ENCODE measurements at places on chromosomes 5 and 9.

- H3K4me1 ChIP-seq, result no peaks in the 10 kb centered on the region
- no peak for DNase-seq
- peaks cover 6% of the 10 kb centered on the region for H3K27me3 ChIP-seq
- H3K4me3 ChIP-seq, result no peak overlapping the region
Observed at GRCh38 chr9:99399474-99399873, 177.4 kb downstream of the SEC61B start.

- DNase-seq, result no peak
- no peaks in the 10 kb centered on the region for H3K27me3 ChIP-seq
- peaks cover 6% of the 10 kb centered on the region for H3K4me1 ChIP-seq
Observed at GRCh38 chr9:94812343-94812742, 85.8 kb downstream of the AOPEP start.

- peaks cover 21% of the 10 kb centered on the region for H3K4me1 ChIP-seq
- peaks cover 12% of the 10 kb centered on the region for H3K36me3 ChIP-seq
- no peak overlapping the region for H3K27ac ChIP-seq
- no peaks in the 10 kb centered on the region for H3K27me3 ChIP-seq
- no peak for DNase-seq
Observed at GRCh38 chr5:75348241-75348640, 11.2 kb downstream of the HMGCR start.

DNA sequence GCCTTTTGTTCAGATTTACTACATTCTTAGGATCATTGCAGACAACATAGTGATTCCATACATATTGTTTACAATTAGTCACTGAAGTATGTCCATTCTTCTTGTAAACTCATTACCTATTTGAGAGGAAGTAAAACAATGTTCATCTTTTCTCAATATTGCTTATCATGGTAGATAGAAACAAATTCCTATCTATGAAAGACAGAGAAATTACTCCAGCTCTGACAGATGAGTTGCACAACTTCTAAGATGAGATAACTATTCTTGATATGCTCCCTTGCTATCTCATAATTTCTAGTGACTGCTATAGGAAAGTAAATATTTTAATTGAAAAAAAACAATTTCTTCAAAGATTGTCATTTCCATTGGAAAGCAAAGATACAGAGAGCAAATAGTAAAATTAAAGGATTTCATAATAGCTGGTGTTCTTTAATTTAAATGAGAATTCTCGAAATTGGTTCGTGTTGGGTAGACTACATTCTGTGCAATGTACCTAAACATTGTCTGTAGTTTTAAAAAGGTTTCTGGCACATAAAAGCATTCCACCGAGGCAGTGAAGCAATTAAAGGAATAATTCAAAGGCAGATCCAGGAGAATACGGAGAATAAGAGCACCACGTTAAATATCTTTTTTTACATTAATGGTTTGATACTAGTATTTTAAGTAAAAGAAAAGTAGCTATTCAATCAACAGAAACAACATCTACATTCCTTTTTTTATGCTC is 1029.1 kb upstream of the ACO1 start:
- H3K4me3 ChIP-seq, result no peak overlapping the region
- no peak overlapping the region for H3K27ac ChIP-seq
- H3K4me1 ChIP-seq, result no peaks in the 10 kb centered on the region
- no peaks in the 10 kb centered on the region for H3K27me3 ChIP-seq
- H3K36me3 ChIP-seq, result no peaks in the 10 kb centered on the region

DNA sequence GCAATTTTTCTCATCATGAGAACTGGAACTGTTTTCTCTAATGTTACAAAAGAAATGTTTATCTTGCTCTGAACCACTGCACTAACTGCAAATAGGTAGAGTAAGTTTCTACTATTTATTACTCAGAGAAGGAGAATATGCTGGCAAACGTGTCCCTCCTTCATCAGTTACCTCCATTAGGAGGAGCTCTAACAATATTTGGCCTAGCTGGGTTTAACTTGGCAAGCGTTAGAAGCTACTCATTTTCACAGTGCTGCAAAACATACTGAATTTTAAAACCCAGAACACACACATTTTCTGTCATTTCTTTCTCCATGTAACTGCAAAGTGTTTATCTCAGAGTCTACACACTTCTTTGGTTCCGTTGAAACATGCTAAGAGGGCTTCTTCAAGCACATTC is 101.0 kb upstream of the GABRG2 start:
- H3K27me3 ChIP-seq, result no peaks in the 10 kb centered on the region
- no peaks in the 10 kb centered on the region for H3K36me3 ChIP-seq
- no peaks in the 10 kb centered on the region for H3K4me1 ChIP-seq
- no peak overlapping the region for H3K27ac ChIP-seq

GRCh38 chr9:124001458-124001799 is 10.1 kb upstream of the LHX2 start:
- no peak for DNase-seq
- peaks cover 6% of the 10 kb centered on the region for H3K36me3 ChIP-seq
- H3K4me3 ChIP-seq, result no peak overlapping the region
- H3K4me1 ChIP-seq, result peaks cover 35% of the 10 kb centered on the region
- H3K27me3 ChIP-seq, result peaks cover 87% of the 10 kb centered on the region
- H3K27ac ChIP-seq, result no peak overlapping the region

DNA sequence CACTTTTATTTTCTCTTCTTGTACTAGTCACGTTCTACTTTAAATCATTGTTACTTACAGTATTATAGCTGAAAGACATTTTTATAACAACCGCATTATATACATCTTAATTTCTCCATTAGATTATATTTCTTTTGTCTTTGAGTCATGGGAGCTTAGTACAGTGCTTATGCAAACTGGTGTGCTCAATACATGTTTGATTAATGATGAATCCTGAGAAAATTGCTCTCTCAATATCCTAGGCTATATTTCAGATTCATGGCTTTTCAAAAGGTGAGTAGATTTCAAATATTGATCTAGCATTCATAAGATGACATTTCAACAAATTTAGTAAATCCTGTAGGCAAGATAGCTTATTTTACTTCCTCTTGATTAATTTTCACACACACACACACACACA is 102.2 kb upstream of the FST start:
- DNase-seq, result no peak
- no peak overlapping the region for H3K27ac ChIP-seq
- H3K36me3 ChIP-seq, result no peaks in the 10 kb centered on the region
- H3K27me3 ChIP-seq, result peaks cover 15% of the 10 kb centered on the region
- peaks cover 8% of the 10 kb centered on the region for H3K4me1 ChIP-seq
- H3K4me3 ChIP-seq, result no peak overlapping the region

GRCh38 chr9:69455311-69455710 is 130.3 kb downstream of the ENTREP1 start:
- no peaks in the 10 kb centered on the region for H3K27me3 ChIP-seq
- DNase-seq, result no peak
- no peaks in the 10 kb centered on the region for H3K4me1 ChIP-seq
- H3K27ac ChIP-seq, result no peak overlapping the region
- H3K36me3 ChIP-seq, result no peaks in the 10 kb centered on the region

- H3K4me3 ChIP-seq, result no peak overlapping the region
- no peaks in the 10 kb centered on the region for H3K36me3 ChIP-seq
- H3K4me1 ChIP-seq, result no peaks in the 10 kb centered on the region
Observed at GRCh38 chr5:169534939-169535338, 48.6 kb upstream of the SPDL1 start.

- H3K27me3 ChIP-seq, result no peaks in the 10 kb centered on the region
- peaks cover 14% of the 10 kb centered on the region for H3K4me1 ChIP-seq
- peaks cover 2% of the 10 kb centered on the region for H3K36me3 ChIP-seq
- H3K4me3 ChIP-seq, result no peak overlapping the region
Observed at GRCh38 chr5:55636683-55637082, 75.4 kb downstream of the SLC38A9 start.

GRCh38 chr5:151820903-151821302 is 49.1 kb downstream of the G3BP1 start:
- H3K27ac ChIP-seq, result peak overlapping the region; percentile 13
- H3K27me3 ChIP-seq, result no peaks in the 10 kb centered on the region
- no peak overlapping the region for H3K4me3 ChIP-seq

GRCh38 chr5:151413800-151414199 is 33.6 kb upstream of the SLC36A1 start:
- H3K27me3 ChIP-seq, result peaks cover 12% of the 10 kb centered on the region
- no peak overlapping the region for H3K27ac ChIP-seq
- no peak for DNase-seq
- no peaks in the 10 kb centered on the region for H3K4me1 ChIP-seq
- H3K4me3 ChIP-seq, result no peak overlapping the region

- no peak overlapping the region for H3K27ac ChIP-seq
- H3K36me3 ChIP-seq, result no peaks in the 10 kb centered on the region
- DNase-seq, result no peak
- peaks cover 9% of the 10 kb centered on the region for H3K27me3 ChIP-seq
- H3K4me3 ChIP-seq, result no peak overlapping the region
Observed at GRCh38 chr9:131347376-131348020, 46.4 kb upstream of the PRRC2B start.

GRCh38 chr5:80192507-80193241 is 63.2 kb downstream of the SERINC5 start:
- H3K27me3 ChIP-seq, result no peaks in the 10 kb centered on the region
- H3K36me3 ChIP-seq, result no peaks in the 10 kb centered on the region
- H3K4me1 ChIP-seq, result peaks cover 92% of the 10 kb centered on the region
- peak overlapping the region; percentile 95 for H3K27ac ChIP-seq

GRCh38 chr5:119275601-119276173 is 80.1 kb upstream of the TNFAIP8 start:
- peak overlapping the region; percentile 100 for H3K27ac ChIP-seq
- H3K27me3 ChIP-seq, result no peaks in the 10 kb centered on the region
- peak overlapping the region; percentile 96 for H3K4me3 ChIP-seq
- peaks cover 100% of the 10 kb centered on the region for H3K4me1 ChIP-seq

DNA sequence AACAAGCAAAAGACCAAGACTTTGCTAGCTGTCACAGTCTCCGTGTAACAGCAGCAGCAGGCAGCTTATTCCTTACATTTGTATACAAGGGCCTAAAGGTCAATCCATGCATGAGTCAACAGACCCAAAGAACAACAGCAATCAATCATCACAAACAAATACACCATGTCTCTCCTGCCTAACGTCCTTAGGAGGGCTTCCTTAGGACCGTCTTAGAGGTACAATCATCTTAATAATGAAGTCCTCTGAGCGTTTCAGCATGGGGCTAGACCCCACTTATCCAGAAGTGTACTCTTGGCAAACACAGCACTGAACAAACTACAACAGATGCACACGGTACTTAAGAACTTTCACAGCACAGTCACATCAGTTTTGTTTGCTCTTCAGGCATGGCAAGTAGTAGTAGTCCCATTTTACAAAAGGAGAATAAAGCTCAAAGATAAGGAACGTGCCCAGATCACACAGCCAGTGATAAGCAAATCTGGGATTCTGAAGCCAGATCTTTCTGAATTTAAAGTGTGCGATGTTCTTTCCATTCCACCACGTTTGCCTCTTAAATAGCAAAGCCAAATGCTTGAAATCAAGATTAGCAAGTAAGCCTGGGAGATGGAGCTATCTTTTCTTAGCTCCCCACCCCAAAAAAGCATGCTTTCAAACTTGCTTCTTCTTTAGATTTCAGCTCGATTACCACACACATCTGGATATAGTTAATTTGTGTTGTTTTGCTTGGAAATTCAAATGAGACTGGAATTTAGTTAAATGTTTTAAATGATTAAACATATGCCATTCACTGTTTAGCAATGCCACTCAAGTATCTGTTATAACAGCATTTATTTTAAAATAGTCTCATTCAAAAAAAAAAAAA is 24.2 kb downstream of the PSMB7 start:
- H3K36me3 ChIP-seq, result peaks cover 2% of the 10 kb centered on the region
- H3K27me3 ChIP-seq, result no peaks in the 10 kb centered on the region
- H3K4me3 ChIP-seq, result no peak overlapping the region
- peaks cover 55% of the 10 kb centered on the region for H3K4me1 ChIP-seq
- DNase-seq, result no peak
- H3K27ac ChIP-seq, result no peak overlapping the region

All from activated T-cell treated with anti-CD3 and anti-CD28 coated beads, Interleukin-2, amount 50 U/mL, for 72 hours (primary cell).